A673 (cell line): ENCODE measurements at places on chromosomes 6 and 20. TPM values are rescaled to one million over a fixed set of nuclear protein-coding genes. Genes with fewer than 3 reads are reported as not detected.
A peak's percentile ranks its signal among the peaks of the same experiment; 100 is the strongest.

The MDFI gene
- total RNA-seq: 342 and 346 TPM in 2 replicates

The UNC93A gene
- total RNA-seq: not detected in 2 replicates

The DOK5 gene
- 4.9 and 5.4 TPM in 2 replicates for total RNA-seq

The MCCD1 gene
- total RNA-seq: not detected in 2 replicates

GRCh38 chr6:158793432-158793831 is 25.7 kb downstream of the EZR start:
- DNase-seq: peak; percentile 49

GRCh38 chr20:3168829-3169590 is 4.3 kb downstream of the LZTS3 start:
- no peak for DNase-seq

- no peak for DNase-seq
These were observed 36.3 kb upstream of the PCMTD2 start for GRCh38 chr20:64219202-64219601.

DNA sequence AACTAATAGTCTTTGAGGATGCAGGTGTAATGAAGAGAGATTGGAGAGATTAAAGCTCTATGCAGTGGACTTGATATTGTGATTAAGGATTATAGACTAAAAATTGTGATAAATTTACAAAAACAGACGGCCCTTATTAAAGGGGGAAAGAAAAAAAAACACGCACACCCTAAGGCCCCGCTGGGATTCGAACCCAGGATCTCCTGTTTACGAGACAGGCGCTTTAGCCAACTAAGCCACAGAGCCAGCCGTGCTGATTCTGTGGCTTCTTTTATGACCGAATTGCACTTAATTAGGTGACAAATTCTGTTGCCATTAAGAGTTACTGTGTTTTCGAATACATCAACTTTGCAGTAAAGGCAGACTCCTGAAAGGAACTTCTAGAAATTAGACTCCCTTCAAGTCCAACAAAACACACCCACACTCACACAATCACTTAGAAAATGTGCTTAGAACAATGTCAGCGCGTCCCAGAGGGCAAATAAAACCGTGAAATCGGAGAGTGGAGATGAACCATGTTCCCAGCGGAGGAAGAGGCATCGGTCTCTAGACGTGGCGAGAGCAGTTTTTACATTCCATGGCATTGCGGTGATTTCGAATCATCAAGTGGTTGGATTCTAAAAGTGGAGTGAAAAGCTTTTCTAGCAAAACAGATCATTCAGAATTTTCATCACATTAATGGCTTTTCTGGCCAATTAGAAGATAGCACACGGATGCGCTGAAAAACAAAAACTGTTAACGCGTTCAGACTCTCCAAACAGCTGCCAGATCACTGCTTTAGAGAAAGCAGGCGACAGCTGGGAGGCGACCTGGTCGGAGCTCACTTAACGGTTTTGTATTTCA is 122.6 kb downstream of the GPX5 start:
- DNase-seq: peak; percentile 93

- DNase-seq: no peak
These were observed 40.6 kb upstream of the SLCO4A1 start for GRCh38 chr20:62601714-62602113.

DNA sequence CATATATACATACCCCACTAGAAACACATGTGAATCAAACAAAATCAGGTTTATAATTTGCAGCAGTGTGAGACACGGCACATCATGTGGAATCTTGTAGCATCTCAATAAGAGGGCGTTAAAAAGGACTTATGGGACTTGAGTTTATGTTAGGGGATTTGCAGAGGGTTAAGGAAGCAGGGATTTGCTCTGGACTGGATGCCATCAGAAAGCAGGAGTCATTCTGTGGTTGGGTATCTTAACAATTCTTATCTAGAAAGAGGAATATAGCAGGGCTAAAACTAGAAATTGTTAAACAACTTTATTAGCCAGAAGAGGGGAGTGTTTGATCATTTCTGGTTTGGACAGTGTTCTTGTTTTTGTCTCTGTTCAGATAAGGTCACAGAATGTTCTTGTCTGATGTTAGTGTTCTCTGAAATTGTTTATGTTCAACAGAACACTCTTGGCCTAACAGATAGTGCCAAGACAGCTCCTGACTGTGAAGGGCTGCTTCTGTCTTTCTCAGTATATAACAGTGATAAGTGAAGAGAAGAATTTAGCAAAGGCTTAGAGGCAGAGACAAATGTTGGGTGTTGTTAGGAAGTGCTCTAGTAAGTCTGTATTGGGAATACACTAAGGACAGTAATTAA is 39.2 kb downstream of the LIN28B start:
- peak; percentile 14 for DNase-seq

- peak; percentile 86 for DNase-seq
These were observed 170.2 kb downstream of the PREX1 start for GRCh38 chr20:48657426-48658197.

DNA sequence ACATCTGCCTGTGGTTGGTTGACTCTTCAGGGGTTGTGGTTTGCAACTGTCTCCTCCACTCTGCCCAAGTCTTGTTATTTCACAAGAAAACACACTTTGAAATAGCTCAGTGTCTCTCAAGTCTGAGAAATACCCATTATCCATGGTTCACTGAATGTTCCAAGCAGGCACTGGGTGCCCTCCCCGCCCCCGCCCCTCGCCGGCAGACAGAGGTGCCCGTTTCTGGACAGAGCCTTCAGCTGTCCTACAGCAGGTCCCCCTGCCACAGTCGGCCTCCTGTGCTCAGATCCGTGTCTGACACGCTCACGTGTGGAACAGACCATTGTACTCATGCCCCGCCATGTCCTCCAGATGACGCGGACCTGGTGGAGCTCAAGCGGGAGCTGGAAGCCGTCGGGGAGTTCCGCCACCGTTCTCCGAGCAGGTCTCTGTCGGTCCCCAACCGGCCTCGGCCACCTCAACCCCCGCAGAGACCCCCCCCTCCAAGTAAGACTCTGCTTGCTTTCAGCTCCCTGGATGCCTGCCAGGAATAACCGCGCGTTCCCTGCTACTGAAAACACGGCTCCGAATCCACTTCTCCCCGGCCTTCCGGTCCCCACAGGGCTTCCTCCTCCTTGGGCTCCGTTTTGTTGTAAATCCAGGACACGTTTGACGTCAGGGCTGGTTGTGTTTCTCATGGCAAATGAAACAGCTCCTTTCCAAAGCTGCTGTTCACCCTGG is 81.4 kb downstream of the SERAC1 start:
- DNase-seq: no peak
